ENCODE measurements at places on chromosomes 2 and 18.
A peak's percentile ranks its signal among the peaks of the same experiment; 100 is the strongest.

- DNase-seq = no peak
These were observed 110.2 kb upstream of the RBBP8 start for GRCh38 chr18:22822841-22823508.

- no peak for DNase-seq
These were observed 125.8 kb downstream of the C1D start for GRCh38 chr2:67936969-67937368.

GRCh38 chr2:138267902-138268254 is 233.7 kb upstream of the SPOPL start:
- no peak for DNase-seq

DNA sequence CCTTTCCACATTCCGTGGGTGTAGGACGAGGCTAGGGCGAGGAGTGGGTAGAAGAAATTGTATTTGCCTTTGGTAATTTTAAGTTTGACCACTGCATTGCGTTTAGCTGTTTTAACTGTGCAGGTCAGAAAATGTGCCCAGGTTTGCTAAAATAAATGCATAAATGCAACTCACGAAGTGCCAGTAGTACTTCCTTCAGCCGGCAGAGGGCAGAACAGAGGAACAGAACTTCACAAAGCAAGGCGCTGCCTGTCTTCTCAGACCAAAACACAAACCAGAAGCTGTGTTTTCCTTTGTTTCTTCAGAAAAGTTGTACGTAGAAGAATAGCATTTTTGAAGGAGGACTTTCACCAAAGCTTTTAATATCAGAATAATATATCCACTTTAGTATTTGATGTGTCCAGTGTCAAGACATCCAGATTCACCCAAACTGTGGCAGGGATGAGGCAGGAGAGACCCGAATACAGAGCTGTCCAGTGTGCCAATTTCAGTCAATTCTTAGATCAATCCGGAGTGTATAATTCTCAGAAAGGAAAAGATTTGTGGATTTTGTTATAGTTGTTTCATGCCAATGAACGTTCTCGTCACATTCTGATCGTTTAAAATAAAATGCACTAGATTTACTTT is 348.6 kb downstream of the DLGAP1 start:
- peak; percentile 29 for DNase-seq

DNA sequence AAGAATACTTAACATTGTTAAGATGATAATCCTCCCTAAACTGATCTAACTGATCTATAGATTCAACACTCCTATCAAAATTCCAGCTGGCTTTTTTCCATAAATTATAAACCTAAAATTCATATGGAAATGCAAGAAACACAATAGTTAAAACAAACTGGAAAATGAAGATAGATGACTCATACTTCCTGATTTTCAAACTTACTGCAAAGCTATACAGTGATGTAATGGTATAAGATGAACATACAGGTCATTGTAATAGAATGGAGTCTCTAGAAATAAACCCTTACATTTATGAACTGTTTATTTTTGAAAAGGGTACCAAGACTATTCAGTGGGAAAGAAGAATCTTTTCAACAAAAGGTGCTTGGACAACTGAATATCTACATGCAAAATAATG is 32.3 kb downstream of the UBXN4 start:
- DNase-seq = no peak

Data from substantia nigra (tissue), 51 donors.